ENCODE measurements at places on chromosomes 13 and 19.

DNA sequence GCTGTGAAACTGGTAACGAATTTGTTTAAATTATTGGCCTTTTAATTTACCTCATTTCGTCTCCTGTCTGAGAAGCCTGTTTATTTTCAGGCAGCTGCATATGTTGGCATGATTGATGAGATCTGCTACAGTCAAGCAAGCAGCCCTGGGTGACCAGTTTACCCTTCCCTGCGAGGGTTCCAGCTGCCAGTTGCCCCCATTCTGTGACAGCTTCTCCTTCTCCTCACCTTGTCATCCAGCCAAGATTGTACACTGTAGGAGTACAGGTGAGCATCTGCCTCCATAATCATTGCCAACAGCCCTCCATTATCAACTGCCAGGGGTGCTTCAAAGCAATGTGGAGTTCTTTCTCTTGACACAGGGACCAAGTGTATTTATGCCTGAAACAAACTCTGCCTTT is 1979.9 kb upstream of the PRR20A start:
- no peak for DNase-seq

- peak; percentile 90 for DNase-seq
Measured at GRCh38 chr19:55353803-55354697, 469 bp downstream of the COX6B2 start.

DNA sequence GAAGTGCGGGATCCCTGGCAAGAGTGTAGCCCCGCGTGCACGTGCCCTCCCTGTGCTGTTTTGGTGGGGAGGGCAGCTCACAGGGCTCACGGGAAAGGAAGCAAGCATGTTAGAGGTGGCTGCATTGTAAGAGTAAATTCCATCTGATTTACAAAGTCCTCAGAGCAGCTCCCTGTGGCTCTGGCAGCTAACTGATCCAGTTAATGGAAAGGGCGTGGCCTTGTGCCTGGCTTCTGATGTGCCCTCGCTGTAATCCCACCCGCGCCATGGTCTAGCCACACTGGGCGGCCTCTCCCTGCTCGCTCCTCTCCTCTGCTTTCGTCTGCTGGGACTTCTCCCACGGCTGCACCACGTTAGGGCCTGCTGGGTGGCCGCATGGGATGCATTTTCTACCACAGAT is 258.5 kb downstream of the FGF9 start:
- no peak for DNase-seq

- no peak for DNase-seq
Measured at GRCh38 chr19:42197375-42197817, 20.1 kb downstream of the DEDD2 start.

- DNase-seq = peak; percentile 58
Measured at GRCh38 chr13:26619358-26619757, 61.9 kb downstream of the WASF3 start.

DNA sequence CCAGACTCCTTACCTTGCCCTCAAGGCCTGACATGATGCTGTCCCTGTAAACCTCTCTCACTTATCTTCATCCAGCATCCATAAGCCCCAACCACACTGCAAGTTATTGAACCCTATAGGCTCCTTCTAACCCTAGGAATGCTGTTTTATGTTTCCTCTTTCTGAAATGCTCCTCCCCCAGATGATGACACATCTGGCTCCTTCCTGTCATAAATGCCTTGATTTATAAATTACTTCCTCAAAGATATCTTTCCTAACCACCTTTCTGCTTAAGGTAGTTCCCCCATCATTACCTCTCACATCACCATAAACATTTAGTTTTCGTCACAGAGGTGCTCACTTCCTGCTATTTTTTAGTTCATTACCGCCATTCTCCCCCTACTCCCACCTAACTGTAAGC is 12.3 kb downstream of the RUBCNL start:
- no peak for DNase-seq

DNA sequence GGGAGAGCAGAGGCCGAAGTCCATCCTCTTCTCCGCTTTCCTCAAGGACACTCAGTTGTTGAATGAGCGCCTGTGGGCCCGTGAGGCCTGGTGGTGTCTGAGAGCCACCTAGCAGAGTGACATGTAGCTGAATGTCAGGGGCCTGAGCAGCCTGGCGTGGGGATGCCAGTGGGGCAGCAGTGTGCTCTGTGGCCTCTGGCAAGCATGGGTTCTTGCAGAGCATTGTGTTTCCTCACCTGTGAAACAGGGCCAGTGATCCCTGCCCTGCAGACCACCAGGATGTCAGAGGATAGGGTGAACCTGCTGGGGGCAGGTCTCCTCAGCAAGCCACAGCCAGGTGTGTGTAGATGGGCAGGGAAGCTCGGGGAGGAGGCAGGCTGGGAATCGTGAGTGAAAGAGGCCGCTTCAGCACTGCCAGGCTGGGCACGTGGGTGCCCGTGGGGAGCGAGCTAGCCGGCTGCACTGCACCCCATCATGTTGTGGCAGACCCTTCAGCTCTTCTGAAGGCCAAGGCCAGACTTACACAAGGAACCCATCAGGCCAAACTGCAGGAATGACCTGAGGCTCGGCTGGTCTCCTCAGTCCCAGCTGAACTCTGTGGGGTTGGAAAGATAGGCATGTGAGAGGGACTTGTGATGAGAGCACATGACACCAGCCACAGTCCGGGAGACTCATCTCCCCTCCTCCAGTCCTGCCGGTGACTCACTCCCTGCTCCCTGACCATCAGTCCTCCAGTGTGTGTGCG is 5.0 kb downstream of the PPP1R37 start:
- DNase-seq = peak; percentile 92

DNA sequence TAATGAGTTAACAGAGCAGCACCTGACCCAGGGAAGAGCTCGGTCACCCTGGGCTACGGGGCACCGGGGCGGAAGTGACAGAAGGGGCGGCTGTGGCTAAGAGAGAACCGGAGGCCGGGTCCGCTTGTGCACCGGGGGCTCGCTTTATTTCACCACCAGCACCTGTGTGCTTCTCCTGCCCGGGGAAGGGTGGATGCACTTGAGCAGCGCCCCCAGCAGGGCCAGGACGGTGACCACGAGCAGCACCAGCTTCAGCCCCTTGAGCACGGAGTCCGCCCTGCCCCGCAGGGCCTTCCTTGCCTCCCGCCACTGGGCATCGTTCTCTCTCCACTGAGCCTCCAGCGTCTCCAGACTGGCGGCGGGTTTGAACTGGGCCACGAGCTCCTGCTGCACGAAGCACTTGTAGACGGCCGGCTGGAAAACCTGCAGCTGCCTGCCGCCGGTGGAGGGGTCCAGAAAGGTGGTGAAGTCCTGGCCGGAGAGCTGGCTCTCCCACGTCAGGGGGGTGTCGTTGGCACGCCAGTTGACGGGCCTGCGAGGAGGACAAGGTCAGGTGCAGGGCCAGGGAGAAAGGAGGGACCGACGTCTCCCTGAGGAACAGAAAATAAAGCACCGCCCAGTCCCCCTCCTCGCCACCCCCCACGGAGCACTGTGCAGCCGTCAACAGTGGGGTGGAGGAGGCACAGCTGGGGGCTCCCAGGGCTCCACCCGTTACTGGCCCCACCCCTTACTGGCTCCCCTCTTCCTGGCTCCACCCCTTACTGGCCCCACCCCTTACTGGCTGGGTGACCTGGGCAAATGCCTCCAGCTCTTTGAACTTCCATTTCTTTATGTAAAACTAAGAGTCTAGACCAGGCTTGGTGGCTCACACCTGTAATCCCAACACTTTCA is 3.6 kb downstream of the FAM187B start:
- no peak for DNase-seq

DNA sequence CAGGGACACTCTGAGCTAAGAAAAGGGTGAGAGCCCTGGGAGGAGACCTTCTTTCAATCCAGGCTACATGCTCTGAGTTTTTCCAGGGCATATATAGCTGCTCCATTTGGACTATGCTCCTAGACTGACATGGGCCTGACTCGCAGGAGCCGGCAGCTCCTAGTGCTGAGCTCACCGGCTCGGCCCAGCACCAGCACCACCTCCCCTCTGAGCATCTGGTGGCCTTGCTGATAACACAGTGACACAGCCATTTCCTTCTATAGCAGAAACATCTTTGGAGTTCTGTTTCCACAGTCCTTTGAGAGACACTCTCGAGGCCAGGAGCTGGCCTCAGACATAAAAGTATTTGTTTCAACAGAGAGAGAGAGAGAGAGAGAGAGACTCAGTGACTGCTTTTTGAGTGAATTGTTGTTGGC is 184.9 kb downstream of the TM9SF2 start:
- DNase-seq = peak; percentile 13

GRCh38 chr13:21256351-21256761 is 79.9 kb downstream of the MRPL57 start:
- no peak for DNase-seq

- no peak for DNase-seq
Measured at GRCh38 chr13:91169321-91170050, 178.0 kb upstream of the MIR17HG start.

All from AG08396 (cell line).